ENCODE measurements at places on chromosomes 7 and 10. TPM values are rescaled to one million over a fixed set of nuclear protein-coding genes. Genes with fewer than 3 reads are reported as not detected.

DNA sequence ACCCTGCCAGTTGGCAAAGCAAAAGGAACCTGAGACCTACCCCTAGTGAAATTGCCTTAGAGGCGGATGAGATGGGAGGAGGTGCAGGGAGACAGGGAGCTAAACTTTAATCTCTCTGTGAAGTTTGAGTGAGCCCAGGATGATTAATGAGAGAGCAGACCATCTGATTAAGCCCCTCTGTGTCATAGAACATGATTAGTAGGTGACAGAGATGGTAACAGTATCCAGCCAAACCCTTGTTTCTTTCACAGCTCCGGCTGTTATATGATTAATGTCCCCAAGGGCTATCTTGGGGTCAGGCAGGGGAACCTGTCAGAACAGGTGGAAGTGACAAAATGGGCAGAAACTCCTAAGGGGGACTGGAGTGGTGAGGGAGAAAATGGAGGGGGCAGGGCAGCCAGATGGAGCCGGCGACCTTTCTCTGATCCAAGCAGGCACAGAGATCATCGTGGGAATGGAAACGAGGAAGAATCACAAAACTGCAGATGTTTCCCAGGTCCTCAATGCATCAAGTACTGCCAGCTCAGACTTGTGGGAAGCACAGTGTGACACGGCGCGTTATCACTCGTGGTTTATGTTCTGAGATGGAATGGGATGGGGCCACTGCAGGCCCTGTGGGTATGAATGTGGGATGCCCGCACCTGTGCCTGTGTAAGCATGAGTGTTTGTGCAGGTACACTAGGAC lies 684.2 kb downstream of the LRMDA start:
- no peaks in the 10 kb centered on the region for H3K27me3 ChIP-seq
- H3K4me3 ChIP-seq, result no peak overlapping the region
- H3K27ac ChIP-seq, result no peak overlapping the region
- no peaks in the 10 kb centered on the region for H3K36me3 ChIP-seq

GRCh38 chr10:115975506-115975905 lies 297.5 kb downstream of the GFRA1 start:
- no peaks in the 10 kb centered on the region for H3K4me1 ChIP-seq
- no peak overlapping the region for H3K4me3 ChIP-seq
- no peaks in the 10 kb centered on the region for H3K27me3 ChIP-seq
- no peaks in the 10 kb centered on the region for H3K36me3 ChIP-seq

DNA sequence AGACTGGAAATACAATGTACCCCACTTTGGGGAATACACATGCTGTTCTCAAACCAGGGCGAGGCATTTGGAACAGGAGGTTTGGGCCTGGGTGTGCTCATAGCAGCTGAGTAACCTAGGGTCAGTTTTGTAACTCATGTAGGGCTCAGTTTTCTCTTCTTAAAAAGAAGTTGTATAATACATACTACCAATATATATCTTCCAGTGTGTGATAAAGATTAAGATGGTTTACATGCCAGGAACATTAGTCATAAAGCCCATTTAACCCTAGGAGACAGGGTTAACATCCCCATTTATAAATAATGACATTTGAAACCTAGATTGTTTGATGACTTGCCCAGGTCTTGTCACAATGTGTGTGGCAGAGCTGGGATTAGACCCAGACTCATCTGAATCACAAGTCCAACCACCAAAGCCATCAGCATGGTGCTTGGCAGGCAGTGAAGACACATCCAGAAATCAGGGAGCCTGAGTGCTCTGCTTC lies 6.0 kb downstream of the AKR1B10 start:
- H3K4me3 ChIP-seq, result no peak overlapping the region
- no peaks in the 10 kb centered on the region for H3K4me1 ChIP-seq
- peaks cover 2% of the 10 kb centered on the region for H3K27me3 ChIP-seq
- H3K27ac ChIP-seq, result no peak overlapping the region

- H3K27me3 ChIP-seq, result no peaks in the 10 kb centered on the region
- peak overlapping the region; percentile 78 for H3K4me3 ChIP-seq
- peaks cover 21% of the 10 kb centered on the region for H3K4me1 ChIP-seq
- peaks cover 14% of the 10 kb centered on the region for H3K36me3 ChIP-seq
These were observed 1.3 kb upstream of the SCD start for GRCh38 chr10:100345570-100346330.

- no peaks in the 10 kb centered on the region for H3K27me3 ChIP-seq
- no peaks in the 10 kb centered on the region for H3K36me3 ChIP-seq
- no peak overlapping the region for H3K4me3 ChIP-seq
- H3K4me1 ChIP-seq, result no peaks in the 10 kb centered on the region
These were observed 2.1 kb downstream of the CYP3A5 start for GRCh38 chr7:99677648-99678045.

GRCh38 chr10:88800152-88801125 lies 2.1 kb upstream of the LIPM start:
- no peak overlapping the region for H3K27ac ChIP-seq
- H3K27me3 ChIP-seq, result no peaks in the 10 kb centered on the region
- no peaks in the 10 kb centered on the region for H3K36me3 ChIP-seq
- DNase-seq, result no peak

- peak; percentile 18 for DNase-seq
- H3K36me3 ChIP-seq, result no peaks in the 10 kb centered on the region
- no peaks in the 10 kb centered on the region for H3K27me3 ChIP-seq
- no peak overlapping the region for H3K4me3 ChIP-seq
- no peak overlapping the region for H3K27ac ChIP-seq
These were observed 77.3 kb downstream of the JMJD1C start for GRCh38 chr10:63388421-63389031.

- no peaks in the 10 kb centered on the region for H3K36me3 ChIP-seq
- no peaks in the 10 kb centered on the region for H3K4me1 ChIP-seq
- no peaks in the 10 kb centered on the region for H3K27me3 ChIP-seq
- no peak overlapping the region for H3K27ac ChIP-seq
These were observed 21.9 kb downstream of the ADCY1 start for GRCh38 chr7:45595809-45596664.

The NPC1L1 gene
- polyA plus RNA-seq, result 0.14 TPM

The H2BK1 gene
- polyA plus RNA-seq, result 0.25 TPM

GRCh38 chr10:69295027-69295636 lies 16.8 kb downstream of the HK1 start:
- H3K4me1 ChIP-seq, result peaks cover 18% of the 10 kb centered on the region
- DNase-seq, result no peak
- no peak overlapping the region for H3K27ac ChIP-seq
- no peaks in the 10 kb centered on the region for H3K27me3 ChIP-seq

The KEL gene
- 2.6 TPM for polyA plus RNA-seq

DNA sequence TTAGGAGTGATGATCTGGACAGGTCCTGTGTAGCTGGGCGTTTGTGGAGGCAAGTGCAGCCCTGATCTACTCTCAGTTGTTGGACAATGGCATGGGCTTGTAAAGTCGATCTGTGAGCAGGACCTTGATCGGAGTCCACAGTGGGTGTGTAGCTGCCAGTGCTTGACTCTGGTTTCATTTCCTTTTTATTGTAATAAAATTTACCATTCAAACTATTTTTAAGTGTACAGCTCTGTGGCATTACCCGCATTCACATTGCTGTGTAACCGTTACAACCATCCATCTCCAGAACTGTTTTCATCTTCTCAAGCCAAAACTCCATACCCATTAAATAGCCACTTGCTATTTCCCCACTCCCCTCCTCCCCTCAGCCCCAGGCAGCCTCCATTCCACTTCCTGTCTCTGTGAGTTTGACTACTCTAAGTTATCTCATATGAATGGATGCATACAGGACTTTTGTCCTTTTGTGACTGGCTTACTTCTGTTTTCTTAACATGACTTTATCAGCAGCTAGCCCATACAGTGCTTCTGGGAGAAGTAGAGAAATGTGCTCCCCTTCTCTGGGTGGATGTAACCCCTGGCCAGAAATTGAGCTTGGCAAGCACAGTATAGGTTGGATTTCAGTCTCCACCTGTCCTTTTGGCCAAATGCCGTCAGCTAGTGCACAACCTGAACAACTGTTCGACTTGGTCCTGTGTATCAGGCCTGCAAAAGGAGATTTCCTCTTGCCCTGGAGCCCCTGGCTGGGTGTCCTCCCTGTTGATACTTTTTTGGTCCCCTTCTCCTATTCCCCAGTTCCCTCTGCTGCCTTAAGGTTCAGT lies 180.0 kb downstream of the LRMDA start:
- H3K4me1 ChIP-seq, result no peaks in the 10 kb centered on the region
- no peak for DNase-seq
- H3K36me3 ChIP-seq, result no peaks in the 10 kb centered on the region
- no peak overlapping the region for H3K4me3 ChIP-seq
- H3K27ac ChIP-seq, result no peak overlapping the region

DNA sequence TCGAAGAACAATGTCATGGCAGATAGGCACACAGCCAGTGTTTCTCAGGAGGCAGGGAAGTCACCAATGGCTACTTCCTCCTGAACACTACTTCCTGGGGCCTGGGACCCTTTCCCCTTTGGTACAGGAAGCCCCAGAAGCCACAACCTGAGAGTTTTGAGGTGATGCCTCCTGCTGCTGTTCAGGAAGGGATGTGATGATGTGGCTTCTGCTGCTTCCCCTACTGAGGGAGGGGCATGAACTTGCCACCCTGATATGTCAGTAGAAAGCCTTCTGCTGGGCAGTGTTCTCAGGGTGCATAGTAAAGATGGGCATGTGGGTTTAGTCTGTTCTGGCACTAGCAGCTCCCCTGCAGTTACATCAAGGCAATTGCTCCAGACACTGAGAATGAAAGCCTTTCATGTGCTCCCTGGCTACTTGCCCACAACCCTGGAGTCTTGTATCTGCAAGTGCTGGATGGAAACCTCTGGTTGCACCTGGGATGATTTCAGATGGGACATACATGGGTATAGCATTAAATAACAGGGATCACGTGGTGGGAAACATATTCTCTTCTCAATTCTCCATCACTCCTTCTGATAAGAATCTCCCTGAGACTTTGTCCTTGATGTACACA lies 69.3 kb downstream of the ADRA2A start:
- no peaks in the 10 kb centered on the region for H3K4me1 ChIP-seq
- no peak for DNase-seq
- H3K4me3 ChIP-seq, result no peak overlapping the region
- H3K27ac ChIP-seq, result no peak overlapping the region

- no peak overlapping the region for H3K27ac ChIP-seq
- no peak overlapping the region for H3K4me3 ChIP-seq
These were observed 11.5 kb upstream of the CC2D2B start for GRCh38 chr10:95896071-95896850.

GRCh38 chr7:5672468-5672867 lies 109.0 kb downstream of the RNF216 start:
- peaks cover 17% of the 10 kb centered on the region for H3K36me3 ChIP-seq
- peaks cover 5% of the 10 kb centered on the region for H3K4me1 ChIP-seq
- no peak for DNase-seq
- no peak overlapping the region for H3K4me3 ChIP-seq
- H3K27ac ChIP-seq, result no peak overlapping the region

- no peak for DNase-seq
- H3K36me3 ChIP-seq, result no peaks in the 10 kb centered on the region
- no peak overlapping the region for H3K27ac ChIP-seq
- no peaks in the 10 kb centered on the region for H3K4me1 ChIP-seq
- no peaks in the 10 kb centered on the region for H3K27me3 ChIP-seq
These were observed 133.2 kb upstream of the FAM171A1 start for GRCh38 chr10:15504101-15504840.

DNA sequence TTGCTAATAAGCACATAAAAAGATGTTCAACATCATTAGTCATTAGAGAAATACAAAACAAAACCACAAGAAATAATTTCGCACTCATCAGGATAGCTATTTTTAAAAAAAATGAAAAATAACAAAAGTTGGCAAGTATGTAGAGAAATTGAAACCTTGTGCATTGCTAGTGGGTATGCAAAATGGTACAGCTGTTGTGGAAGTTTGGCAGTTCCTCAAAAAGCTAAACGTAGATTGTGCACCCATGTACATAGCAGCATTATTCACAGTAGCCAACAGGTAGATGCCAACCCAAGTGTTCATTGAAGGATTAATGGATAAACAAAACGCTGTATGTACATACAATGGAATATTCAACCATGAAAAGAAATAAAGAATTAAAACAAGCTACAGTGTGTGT lies 35.3 kb upstream of the STARD3NL start:
- H3K27me3 ChIP-seq, result no peaks in the 10 kb centered on the region
- no peaks in the 10 kb centered on the region for H3K4me1 ChIP-seq

DNA sequence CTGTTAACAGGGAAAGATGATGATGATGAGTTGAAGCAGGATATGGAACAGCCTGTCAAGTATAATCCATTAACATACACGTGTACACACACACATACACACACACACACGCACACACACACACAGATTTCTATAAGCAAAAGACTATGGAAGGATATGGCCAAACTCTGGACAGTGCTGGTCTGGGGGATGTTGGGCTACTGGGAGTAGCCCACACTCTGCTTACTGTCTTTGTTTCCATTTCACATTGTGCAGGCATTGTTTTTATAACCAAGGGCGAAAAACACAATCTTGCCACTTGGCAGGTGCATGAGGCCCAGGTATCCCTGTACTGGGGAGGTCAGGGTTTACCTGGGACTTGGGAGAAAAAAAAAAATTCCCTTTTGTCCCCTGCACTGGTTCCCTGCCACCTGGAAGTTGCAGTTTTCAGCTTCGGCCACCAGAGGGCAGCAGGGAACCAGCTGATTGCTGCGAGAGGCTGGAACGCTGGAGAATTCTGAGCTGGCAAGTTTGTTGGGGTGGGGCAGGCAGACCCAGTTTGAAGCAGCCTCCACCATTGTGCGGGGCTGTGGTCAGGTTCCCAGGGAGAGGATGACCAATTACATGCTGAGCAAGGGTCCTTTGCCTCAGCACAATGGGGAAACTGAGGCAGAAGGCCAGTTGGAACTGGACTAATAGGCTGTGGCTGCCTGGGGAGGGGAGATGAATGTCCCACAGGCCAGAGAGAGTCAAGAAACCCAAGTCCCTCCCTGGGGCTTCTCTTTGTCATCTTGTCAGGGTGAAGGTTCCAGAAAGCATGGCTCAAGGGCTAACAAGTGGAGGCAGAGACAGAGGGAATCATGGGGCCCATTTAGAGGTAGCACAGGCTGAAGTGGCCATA lies 27.3 kb downstream of the PPIF start:
- no peaks in the 10 kb centered on the region for H3K36me3 ChIP-seq
- no peaks in the 10 kb centered on the region for H3K27me3 ChIP-seq
- peaks cover 3% of the 10 kb centered on the region for H3K4me1 ChIP-seq
- H3K4me3 ChIP-seq, result no peak overlapping the region
- H3K27ac ChIP-seq, result no peak overlapping the region
- peak; percentile 44 for DNase-seq

- H3K4me3 ChIP-seq, result no peak overlapping the region
- H3K27ac ChIP-seq, result no peak overlapping the region
- DNase-seq, result no peak
- no peaks in the 10 kb centered on the region for H3K27me3 ChIP-seq
These were observed 944.7 kb downstream of the SORCS3 start for GRCh38 chr10:105585753-105586152.

DNA sequence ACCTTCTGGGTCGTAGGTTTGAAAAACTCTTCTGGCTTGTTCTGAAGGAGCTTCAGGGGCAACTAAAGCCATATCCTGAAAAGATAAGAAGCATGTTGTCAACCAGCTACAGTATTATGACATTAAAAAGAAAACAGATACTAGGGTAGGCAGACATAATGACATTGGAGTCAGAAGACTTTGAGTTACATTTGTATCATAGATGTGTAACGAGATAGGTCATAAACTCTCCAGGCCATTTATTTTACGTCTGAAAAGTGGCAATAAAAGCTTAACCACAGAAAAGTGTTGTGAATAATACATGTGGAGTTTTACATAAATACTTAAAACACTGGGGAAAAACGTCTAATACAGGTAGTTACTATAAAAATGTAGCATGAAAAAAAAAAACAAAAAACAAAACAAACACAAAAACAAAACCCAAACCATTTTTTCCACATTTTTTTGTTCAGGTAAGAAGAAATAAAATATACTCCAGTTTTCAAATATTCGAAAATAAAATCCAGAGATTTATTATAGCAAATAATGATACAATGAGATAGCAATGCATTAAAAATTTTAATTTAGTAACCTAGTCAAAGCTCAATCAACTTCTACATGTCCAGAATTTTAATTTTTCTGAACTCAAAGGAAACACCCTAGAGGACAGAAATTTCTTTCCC lies 64.1 kb downstream of the MINDY3 start:
- H3K27ac ChIP-seq, result no peak overlapping the region
- H3K4me1 ChIP-seq, result no peaks in the 10 kb centered on the region
- DNase-seq, result no peak
- no peak overlapping the region for H3K4me3 ChIP-seq
- no peaks in the 10 kb centered on the region for H3K36me3 ChIP-seq

Measured in thymus (tissue), 14 donors.